ENCODE measurements at places on chromosomes 2 and 18.

GRCh38 chr2:132449868-132450267, 33.3 kb downstream of the GPR39 start:
- no peak for DNase-seq

DNA sequence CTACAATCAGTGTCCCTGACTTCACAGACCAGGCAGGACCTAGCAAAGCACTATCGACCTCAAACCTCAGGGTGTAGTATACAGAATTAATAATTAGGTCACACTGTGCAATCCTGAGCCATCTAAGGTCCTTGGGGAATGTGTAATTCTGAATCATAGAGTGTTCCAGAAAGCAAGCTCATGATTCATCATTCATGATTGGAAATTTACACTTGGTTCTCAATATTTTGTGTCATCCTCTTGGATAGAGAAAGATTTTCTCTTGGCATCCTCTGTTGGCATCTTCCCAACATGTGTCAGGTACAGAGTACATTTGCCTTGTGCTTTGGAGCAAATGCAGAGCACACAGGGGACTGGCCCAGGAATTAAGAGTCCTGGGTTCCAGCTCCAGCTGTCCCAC, 245.0 kb upstream of the NT5C1B start:
- peak; percentile 66 for DNase-seq

DNA sequence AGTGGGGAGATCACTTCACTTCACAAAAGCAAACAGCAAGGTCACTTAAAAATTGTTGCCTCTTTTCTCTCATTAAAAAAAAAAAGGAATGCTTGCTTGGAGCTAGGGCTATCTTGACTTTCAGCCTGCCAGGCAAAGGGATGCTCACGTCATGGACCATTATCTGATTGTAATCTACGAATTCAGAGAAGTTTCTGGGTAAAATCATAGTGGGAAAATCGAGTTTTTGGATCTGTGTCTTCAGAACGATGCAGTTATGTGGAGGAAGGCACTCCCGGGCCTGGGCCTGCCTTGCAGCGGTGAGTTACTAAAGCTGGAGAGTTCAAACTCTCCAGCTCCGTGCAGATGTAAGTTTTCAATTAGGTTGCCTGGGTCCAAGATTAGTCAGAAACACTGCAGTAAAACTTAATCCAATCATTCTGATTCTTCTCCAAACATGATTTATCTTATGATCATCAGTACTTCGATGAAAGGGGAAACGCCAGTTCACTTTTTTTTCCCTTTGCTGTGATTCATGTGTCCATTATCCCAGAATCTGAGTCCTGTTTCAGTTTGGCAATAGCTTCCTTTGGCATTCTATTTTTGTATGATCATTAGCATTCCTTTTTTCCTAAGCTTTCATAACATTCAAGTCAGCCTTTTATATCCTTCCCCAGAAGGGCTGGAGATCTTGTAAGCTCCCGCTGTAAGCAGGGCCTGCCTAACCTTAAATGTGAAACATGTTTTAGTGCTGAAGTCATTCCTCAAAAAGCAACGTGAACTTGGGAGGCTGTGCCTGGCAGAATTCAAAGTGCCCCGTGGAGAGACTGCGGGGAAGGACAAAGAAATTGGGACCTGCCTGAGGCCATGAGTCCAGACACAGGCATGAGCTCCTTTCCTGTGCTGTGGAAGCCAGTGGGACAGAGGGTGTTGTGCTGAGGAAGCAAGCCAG, 119.3 kb upstream of the TWIST2 start:
- DNase-seq: peak; percentile 83

- no peak for DNase-seq
Measured at GRCh38 chr2:122100756-122101155, 345.3 kb downstream of the TSN start.

DNA sequence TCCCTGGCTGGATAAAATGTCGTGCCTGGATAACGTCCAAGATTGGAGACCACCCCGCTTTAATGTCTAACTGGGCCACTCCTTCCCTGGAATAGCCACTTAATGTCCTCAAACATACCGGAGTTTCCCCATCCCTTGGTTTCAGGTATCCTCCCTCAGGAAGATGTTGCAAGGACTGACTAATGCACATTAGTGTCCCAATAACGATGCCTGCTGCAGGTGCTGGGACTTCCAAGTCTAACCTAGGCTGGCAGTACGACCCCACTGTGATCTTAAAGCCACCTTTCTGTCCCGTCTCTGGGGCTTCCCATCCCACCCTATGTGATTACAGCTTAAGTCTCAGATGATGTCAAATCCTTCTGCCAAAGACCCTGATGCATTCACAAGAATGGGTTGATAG, 1.1 kb upstream of the ATP6V1C2 start:
- no peak for DNase-seq
